Osteocyte (in vitro differentiated cells): ENCODE measurements at places on chromosomes 4 and X. TPM values are rescaled to one million over a fixed set of nuclear protein-coding genes. Genes with fewer than 3 reads are reported as not detected.

DNA sequence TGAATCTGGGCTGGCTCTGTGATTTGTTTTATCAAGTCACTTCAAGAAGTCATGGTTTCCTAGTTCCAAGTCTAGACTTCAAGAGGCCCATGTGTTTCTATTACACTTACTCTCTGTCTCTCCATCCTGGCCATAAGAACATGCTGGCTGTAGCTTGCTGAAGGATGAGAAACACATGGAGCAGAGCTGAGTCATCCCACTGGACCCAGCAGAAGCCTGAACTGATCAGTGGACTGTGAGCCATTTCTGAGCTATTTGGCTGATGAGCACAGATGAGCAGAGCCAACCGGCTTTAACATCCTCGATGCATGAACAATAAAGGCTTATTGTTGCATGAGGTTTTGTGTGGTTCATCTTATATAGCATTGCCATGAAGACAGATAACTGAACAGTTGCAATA, 290.6 kb upstream of the BOD1L1 start:
- H3K27me3 ChIP-seq = no peaks in the 10 kb centered on the region
- H3K27ac ChIP-seq = peak overlapping the region; percentile 99
- peaks cover 87% of the 10 kb centered on the region for H3K4me1 ChIP-seq
- no peak overlapping the region for H3K4me3 ChIP-seq
- H3K36me3 ChIP-seq = no peaks in the 10 kb centered on the region
- DNase-seq = no peak

DNA sequence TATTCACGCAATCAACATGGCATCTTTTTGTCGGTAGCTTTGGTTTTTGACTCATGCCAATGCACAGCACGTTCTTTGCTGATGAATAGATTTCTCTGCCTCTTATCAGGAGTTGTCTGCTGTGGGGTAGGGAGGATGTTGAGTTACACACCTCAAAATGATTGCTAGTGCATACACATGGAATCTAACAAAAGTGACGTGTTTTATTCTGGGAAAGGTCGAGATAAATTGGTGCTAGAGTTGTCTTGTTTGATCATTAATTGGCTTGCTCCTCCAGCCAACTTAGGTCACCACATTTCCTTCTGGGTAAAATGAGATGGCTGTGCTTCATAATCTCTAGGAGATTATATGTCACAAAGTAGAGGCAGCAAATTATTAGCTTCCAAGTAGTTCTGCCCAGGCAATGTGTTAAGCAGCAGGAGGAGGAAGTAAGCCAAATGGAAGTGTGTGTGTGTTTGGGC, 3.9 kb downstream of the RAB9A start:
- H3K4me3 ChIP-seq = no peak overlapping the region
- no peaks in the 10 kb centered on the region for H3K27me3 ChIP-seq
- DNase-seq = no peak

DNA sequence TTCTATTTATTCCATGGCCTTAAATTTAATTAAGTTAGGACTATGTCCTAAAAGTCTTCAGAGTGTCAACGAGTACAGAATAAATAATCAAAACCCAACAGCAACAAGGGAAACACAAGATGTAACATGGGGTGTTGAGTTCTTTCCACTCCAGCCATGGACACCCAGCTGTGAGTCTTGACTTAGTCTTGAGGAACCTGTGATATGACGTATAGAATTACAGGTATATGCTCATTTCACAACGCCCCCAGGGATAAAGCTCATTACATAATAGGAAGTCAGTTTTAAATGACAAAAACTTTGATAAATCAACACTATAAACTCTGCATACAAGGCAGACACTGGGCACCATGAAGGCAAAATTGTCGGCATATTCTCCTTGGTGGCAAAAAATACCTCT, 200.0 kb upstream of the CASK start:
- H3K4me3 ChIP-seq = no peak overlapping the region
- H3K27ac ChIP-seq = no peak overlapping the region
- DNase-seq = no peak
- H3K4me1 ChIP-seq = no peaks in the 10 kb centered on the region

DNA sequence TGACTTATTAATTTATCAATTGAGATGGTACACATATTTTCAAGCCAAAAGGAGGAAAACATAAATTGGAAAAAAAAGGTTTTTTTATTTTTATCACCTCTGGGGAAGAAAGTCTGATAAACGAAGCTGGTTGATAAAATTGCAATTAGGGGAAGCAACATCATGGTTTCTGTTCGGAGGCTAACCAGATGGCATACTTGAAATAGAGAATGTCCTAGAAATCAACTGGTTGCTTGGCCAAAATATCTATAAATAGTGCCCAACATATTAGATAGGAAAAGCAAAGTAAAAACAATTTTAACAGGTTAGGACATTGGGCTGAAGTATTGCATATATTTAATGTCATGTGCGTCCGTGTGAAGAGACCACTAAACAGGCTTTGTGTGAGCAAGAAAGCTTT, 14.3 kb downstream of the KLKB1 start:
- H3K4me1 ChIP-seq = no peaks in the 10 kb centered on the region
- no peaks in the 10 kb centered on the region for H3K27me3 ChIP-seq
- H3K36me3 ChIP-seq = no peaks in the 10 kb centered on the region

- peaks cover 16% of the 10 kb centered on the region for H3K36me3 ChIP-seq
- DNase-seq = no peak
- H3K27me3 ChIP-seq = no peaks in the 10 kb centered on the region
Measured at GRCh38 chr4:912548-913279, 19.4 kb downstream of the GAK start.

- H3K4me3 ChIP-seq = no peak overlapping the region
- no peaks in the 10 kb centered on the region for H3K36me3 ChIP-seq
- peaks cover 24% of the 10 kb centered on the region for H3K4me1 ChIP-seq
- no peak for DNase-seq
- no peaks in the 10 kb centered on the region for H3K27me3 ChIP-seq
Measured at GRCh38 chr4:76699751-76700310, 198.1 kb downstream of the SOWAHB start.

DNA sequence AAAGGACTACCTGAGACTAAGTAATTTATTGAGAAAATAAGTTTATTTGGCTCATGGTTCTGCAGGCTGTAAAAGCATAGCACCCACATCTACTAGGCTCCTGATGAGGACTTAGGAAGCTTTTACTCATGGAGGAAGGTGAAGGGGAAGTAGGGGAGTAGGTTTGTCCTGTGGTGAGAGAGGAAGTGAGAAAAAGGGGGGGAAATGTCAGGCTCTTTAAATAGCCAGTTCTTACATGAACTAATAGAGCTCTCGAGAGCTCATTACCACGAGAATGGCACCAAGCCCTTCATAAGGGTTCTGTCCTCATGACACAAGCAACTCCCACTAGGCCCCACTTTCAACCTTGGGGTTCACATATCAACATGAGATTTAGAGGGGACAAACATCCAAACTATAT, 125.5 kb upstream of the NRK start:
- H3K36me3 ChIP-seq = no peaks in the 10 kb centered on the region
- H3K4me3 ChIP-seq = no peak overlapping the region
- peaks cover 37% of the 10 kb centered on the region for H3K4me1 ChIP-seq
- H3K27ac ChIP-seq = no peak overlapping the region
- H3K27me3 ChIP-seq = no peaks in the 10 kb centered on the region

DNA sequence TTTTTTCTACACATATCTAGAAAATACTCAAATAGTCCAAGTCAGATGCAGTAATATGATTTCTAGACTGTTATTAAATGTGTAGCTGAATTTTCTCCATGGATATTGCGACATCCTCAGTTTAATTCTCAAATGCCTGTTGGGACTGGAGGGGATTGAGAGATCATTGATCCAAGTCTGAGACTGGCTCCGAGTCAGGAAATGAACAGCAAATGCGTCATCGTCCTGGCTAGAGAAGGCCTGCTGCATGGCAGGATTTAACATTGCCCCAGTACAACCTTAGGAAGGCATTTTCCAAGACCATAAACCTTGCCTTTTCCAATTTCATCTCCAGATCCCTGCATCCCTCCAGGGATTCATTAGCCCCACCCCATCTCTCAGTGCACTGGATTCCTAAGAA, 56.6 kb upstream of the SLC6A14 start:
- no peak for DNase-seq
- H3K27me3 ChIP-seq = no peaks in the 10 kb centered on the region
- no peaks in the 10 kb centered on the region for H3K4me1 ChIP-seq

GRCh38 chr4:57219431-57219830, 109.2 kb upstream of the IGFBP7 start:
- H3K4me1 ChIP-seq = no peaks in the 10 kb centered on the region
- DNase-seq = no peak
- peaks cover 46% of the 10 kb centered on the region for H3K27me3 ChIP-seq
- H3K36me3 ChIP-seq = no peaks in the 10 kb centered on the region
- H3K4me3 ChIP-seq = no peak overlapping the region
- H3K27ac ChIP-seq = no peak overlapping the region

DNA sequence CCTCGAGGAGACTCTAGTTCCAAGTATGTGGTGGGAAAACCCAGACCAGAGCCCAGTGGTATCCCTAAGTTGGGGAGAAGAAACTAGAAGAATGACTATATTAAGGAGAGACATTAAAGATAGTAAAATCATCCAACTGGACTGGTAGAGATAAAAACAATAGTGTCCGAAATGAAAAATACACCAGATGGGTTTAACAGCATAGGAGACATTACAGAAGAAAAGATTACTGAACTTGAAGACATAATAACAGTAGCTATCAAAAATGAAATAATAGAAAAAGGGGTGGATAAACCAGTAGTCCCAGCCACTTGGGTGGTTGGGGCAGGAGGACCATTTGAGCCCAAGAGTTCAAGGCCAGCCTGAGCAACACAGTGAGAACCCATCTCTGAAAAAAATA, 31.9 kb downstream of the SMIM14 start:
- no peak overlapping the region for H3K4me3 ChIP-seq
- no peak for DNase-seq
- H3K4me1 ChIP-seq = peaks cover 19% of the 10 kb centered on the region
- H3K27ac ChIP-seq = no peak overlapping the region

DNA sequence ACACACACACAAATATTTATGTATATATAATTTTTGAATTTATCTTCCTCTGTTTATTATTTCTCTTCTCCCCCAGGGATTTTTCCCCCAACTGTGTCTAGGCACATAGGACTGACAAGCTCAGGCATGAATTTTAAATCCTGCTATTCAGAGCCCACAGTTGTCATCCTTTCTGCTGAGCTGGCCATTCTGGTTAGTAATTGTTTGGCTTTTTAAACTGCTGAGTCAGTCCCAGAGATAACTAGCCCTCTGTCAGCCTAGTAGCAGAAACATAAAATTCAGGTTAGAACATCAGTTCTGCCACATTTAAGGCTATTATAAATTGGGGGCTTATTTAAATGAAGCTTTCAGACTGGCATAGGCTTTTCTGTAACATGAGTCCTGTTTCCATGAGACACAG, 151.7 kb upstream of the MAOA start:
- no peak for DNase-seq
- peaks cover 7% of the 10 kb centered on the region for H3K27me3 ChIP-seq
- no peak overlapping the region for H3K4me3 ChIP-seq
- no peaks in the 10 kb centered on the region for H3K4me1 ChIP-seq
- no peaks in the 10 kb centered on the region for H3K36me3 ChIP-seq

GRCh38 chrX:154082396-154083125, 15.0 kb downstream of the MECP2 start:
- peak overlapping the region; percentile 75 for H3K27ac ChIP-seq
- peaks cover 19% of the 10 kb centered on the region for H3K4me1 ChIP-seq
- no peak for DNase-seq

DNA sequence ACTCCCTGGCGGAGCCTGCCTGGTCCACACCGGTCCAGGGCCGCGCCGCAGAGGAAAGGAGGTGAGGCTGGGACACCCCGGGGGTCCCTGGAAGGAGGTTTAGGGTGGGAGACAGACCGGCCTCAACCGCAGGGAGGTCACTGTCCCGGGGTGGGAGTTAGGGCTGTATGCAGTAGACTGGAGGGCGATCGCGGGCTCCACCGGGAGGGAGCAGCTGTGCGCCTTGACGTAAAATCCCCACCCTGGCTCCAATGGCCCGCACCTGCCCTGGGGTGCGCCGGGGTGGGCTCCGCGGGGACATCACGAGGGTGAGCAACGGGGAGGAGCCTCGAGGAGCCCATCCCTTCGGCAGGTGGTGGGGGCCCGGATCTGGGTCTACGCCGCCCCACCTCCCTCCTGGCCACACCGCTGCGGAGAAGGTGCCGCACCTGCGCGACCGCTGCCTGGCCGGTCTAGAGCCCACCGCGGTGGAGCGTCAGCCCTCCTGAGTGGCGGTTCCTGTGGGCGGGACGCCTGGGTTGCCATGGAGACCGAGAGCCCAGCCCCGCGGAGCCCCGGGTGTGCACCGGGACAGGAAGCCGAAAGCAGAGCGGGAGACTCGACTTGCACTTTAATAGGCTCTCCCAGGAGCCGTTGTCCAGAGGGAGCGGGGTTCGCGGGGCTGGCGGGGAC, 105.1 kb downstream of the ADRA2C start:
- H3K4me3 ChIP-seq = no peak overlapping the region
- H3K36me3 ChIP-seq = no peaks in the 10 kb centered on the region

DNA sequence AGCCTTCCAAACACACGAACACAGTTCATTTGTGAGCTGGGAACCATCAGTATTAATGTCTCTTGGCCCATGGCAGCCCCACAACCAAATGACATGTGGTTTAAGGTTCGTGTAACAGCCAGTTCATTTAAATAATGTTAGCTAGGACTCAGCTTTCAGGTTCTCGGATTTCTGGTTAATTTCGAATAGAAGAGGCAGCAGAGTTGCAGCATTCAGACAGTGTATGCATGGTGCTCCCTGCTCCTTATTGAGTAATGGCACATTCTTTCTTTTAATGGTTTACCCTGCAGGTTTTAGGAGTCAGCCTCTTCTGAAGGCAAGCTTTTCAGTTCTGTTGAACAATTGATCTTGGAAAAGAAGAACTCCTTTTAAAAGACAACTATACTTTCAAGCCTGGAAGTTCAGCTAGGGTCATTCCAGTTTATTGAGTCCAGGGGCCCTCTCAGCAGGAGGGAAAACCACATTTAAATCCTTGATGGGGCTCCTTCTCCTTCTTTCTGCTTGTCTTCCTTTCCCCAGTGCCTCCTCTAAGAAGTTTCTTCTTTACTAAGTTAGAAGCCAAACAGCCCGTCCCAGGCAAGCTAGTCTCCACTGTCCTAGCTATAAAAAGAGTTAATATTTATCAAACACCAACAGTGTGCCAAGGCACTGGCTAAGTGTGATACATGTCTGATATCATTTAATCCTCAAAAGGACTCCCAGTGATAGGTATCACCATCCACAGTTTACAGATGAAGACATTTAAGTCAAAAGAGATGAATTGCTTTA, 5.0 kb upstream of the RNF175 start:
- no peaks in the 10 kb centered on the region for H3K36me3 ChIP-seq
- peaks cover 37% of the 10 kb centered on the region for H3K27me3 ChIP-seq
- H3K4me3 ChIP-seq = no peak overlapping the region
- no peak overlapping the region for H3K27ac ChIP-seq

DNA sequence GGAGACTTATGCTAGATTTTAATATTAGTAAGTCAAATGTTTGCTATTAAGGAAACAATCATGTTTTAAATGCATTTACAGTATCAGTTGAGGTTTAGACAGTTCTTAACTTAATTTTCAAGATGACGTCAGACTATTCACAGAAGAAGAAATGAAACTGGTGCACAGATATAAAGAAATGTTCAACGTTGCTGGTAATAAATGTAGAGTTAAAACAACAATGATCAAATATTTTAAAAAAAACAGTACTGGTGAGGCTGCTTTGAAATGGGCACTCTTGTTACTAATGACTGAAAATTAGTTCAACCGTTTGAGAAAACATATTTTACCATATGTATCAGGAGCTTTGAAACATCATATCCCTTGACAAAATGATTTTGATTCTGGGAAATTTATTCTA, 44.2 kb downstream of the ABHD18 start:
- H3K27ac ChIP-seq = no peak overlapping the region
- no peak overlapping the region for H3K4me3 ChIP-seq
- no peaks in the 10 kb centered on the region for H3K27me3 ChIP-seq
- peaks cover 18% of the 10 kb centered on the region for H3K36me3 ChIP-seq
- no peak for DNase-seq

The CXorf51A gene
- not detected in 2 replicates for total RNA-seq

The PAGE2 gene
- total RNA-seq = not detected in 2 replicates

The PFKFB1 gene
- total RNA-seq = not detected in 2 replicates
